GF-D8 (cell line): ENCODE measurements at places on chromosomes 2 and 18.

GRCh38 chr2:121355488-121355887 lies 70.5 kb upstream of the TFCP2L1 start:
- DNase-seq, result no peak

GRCh38 chr2:135762022-135762421 lies 20.4 kb downstream of the UBXN4 start:
- no peak for DNase-seq

DNA sequence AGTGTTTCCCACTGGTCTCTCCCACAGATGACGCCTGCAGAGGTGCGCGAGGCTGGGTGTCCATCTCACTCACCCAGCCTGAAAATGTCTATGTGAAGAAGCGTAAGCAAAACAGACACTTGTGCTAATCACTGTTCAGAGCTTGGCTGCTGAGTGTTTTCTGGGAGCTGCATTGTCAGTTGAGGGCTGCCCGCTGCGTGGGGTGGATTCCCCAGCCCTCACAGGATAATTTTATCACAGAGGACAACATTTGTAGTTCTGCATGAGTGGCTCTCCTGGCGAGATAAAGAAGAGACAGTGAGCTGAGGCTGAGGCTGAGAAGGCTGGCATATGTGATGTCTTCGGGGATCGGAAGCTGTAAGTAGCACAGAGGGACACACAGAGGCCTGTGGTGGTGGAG lies 16.2 kb upstream of the CAPN13 start:
- no peak for DNase-seq

- DNase-seq, result no peak
Observed at GRCh38 chr2:222297600-222297935, 1.2 kb downstream of the PAX3 start.

GRCh38 chr18:74373428-74373827 lies 57.8 kb downstream of the C18orf63 start:
- DNase-seq, result no peak

DNA sequence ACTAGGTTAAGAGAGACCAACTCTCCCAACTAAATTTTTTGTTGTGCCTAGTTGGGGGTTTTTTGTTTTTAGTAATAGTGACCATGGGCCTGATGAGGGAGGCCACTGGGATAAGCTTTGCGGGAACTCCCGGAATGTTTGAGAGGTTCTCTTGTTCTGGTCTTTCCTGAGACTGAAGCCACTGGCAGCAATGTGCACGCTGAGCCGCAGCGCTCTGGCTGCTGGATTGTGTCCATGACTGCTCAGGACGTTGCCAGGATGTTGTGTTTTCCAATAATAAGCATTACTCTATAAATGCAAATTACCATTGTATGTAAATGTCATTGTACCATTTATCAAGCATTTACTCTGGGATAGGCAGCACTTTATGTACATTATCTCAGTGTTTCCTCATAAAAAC lies 126.1 kb downstream of the GALNT1 start:
- no peak for DNase-seq

- DNase-seq, result no peak
Observed at GRCh38 chr2:186486651-186487647, 889 bp downstream of the ZC3H15 start.

- no peak for DNase-seq
Observed at GRCh38 chr2:219122202-219122980, 38.2 kb downstream of the NHEJ1 start.

DNA sequence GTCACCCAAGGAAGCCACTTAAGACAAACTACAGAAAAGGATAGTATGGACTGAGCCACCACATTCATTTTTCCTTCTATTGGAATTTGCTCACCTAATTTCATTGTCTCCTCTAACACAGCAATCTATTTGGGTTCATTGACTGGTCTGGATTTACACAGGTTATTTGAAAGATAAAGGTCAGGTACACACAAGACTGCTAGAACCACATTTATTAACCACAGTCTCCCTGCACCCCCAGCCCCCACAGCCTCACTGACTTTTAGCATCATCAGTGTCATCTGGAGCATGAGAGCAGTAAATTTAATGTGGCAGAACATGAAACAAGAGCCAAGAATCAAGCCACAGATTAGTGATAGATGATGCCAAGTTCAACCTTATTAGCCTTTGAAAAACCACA lies 226.9 kb upstream of the GYPC start:
- DNase-seq, result no peak

DNA sequence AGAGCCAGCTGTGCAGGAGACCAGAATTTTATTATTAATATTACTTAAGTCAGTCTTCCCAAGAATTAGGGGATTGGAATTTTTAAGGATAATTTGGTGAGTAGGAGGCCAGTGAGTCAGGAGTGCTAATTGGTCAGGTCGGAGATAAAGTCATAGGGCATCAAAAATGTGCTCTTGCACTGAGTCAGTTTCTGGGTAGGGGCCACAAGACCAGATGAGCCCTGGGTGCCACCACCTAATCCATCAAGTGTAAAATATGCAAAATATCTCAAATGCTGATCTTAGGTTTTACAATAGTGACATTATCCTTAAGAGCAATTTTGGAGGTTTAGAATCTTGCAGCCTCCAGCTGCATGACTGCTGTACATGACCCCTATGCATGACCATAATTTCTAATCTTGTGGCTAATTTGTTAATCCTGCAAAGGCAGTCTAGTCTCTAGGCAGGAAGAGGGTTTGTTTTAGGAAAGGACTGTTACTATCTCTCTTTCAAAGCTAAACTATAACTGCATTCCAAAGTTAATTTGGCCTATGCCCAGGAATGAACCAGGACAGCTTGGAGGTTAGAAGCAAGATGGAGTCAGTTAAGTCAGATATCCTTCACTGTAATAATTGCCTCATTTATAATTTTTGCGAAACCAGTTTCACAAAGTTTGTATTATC lies 215.9 kb downstream of the RNF152 start:
- no peak for DNase-seq

- DNase-seq, result no peak
Observed at GRCh38 chr2:7530001-7530400, 612.8 kb downstream of the RNF144A start.

DNA sequence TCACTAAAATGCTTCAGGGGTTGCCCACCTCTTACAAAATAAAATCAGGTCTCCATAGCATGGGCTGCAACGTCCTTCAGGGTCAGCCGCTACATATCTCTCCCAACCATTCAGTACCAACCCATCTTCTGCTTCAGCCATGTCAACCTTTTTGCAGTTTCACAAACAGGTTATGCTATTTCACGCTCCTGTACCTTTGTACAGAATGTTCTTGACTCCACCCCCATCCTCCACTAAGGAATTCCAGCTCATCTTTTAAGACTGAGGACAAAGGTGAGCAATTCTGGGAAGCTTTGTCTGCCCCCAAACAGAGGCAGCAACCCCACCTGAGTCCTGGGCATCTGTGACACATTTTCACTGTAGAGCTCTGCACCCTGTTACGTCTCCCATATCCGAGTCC lies 8.8 kb upstream of the EVA1A start:
- DNase-seq, result no peak

DNA sequence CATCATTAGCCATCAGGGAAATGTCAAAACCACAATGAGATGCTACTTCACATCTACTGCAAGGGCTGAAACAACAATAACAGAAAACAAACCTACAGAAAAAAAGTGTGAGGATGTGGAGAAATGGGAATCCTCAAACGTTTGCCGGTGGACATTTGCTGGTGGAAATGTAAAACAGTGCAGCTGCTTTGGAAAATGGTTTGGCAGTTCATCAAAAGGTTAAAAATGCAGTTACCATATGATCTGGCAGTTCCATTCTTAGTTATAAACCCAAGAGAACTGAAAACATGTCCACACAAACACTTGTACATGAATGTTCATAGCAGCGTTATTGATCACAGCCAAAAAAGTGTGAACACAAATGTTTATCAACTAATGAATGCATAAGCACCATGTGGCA lies 44.2 kb downstream of the PROC start:
- DNase-seq, result no peak

DNA sequence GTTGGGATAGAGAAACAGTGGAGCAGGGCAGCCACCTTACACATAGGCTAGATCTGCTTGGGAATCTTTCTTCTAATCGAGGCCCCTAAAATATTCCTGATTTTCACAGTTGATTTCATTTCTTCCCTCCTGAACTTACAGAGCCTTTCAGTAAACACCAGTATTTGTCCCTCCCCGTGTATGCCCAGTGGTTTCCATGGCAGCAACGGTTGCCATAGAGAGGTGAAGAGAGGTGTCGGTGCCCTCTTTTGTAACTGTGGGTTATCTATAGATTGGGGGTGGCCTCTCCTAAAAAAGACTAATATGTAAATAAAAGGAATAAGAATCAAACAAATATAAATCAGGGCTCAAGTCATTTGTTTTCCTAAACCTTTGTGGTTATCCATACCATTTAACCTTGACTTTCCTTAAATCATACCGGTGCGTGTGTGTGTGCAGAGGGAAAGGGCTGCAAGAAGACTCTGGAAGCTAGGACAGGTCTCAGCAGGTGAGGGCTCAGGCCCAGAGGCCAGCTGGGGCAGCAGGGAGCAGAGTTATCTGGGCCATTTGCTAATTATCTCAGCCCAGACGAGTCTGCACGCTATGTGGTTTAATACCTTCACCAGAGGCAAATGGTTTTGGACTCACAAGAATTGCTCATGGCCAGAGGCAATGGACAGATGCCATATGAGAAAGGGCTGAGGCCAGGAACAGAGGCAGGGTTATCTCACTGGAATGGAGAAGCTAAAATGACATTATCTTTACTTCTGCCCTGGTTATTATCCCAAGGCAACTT lies 35.5 kb downstream of the LIPG start:
- no peak for DNase-seq

DNA sequence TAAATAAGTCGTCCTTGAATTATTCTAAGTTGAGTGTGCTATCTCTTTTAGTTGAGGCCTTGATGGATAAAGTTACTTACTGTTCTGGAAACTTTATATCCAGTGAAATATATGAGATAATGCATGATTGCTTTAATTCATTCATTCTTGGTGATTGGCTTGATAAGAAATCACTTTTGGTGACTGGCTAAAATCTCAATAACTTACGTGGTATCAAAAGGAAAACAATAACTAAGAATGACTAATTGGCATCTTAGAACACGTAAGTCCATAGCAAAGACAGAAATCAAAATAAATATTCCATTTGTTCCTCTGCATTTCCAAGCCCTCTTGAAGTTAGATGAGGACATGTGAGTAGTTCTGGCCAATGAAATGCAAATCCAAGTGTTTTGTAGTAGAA lies 251.6 kb downstream of the NUP35 start:
- no peak for DNase-seq

GRCh38 chr18:76315722-76316230 lies 179.3 kb downstream of the ZNF516 start:
- no peak for DNase-seq

DNA sequence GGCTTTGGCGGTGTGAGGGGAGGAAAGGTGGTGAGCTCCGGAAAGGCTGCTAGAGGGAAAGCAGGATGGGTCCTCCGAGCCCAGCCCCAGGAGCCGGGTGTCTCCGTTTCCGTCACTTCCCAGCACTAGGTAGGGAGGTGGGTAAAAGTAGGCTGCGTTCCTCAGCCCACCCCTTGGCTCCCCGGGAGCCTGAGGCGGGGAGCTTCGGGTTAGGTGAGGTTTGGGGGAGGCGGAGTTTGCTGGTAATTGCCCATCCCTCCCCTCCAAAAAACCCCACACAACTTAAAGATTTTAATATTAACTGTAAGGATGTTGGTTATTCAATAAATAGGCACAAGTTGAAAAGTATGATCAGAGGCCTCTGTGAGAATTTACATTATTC lies 552 bp upstream of the ATF2 start:
- DNase-seq, result no peak

GRCh38 chr2:16661526-16661925 lies 4.1 kb downstream of the CYRIA start:
- DNase-seq, result no peak

GRCh38 chr2:201363857-201364560 lies 6.9 kb upstream of the FLACC1 start:
- peak; percentile 32 for DNase-seq

DNA sequence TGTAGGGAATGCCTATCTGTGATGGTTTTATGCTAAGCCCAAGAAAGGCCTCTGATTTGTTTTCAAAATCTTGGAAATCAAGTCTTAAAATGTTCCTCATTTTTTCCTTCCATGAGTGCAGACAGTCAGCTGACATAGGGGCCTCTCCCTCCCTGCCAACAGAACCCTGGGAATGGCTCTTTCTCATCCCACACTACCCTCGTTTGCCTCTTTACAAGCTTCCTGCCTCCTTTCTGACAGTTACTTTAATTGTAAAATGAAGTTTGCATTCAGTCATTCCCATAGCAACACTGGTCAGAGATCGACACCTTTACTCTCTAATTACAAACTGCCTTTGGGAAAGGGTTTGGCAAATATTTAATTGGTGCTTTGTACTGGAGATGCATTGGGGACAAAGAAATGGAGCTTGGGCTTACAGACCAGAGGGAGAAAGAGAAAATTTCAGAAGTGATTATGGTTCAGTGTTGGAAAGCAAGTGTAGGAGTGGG lies 25.4 kb downstream of the KIF5C start:
- no peak for DNase-seq

- no peak for DNase-seq
Observed at GRCh38 chr2:76008001-76008702, 297.4 kb upstream of the GCFC2 start.

DNA sequence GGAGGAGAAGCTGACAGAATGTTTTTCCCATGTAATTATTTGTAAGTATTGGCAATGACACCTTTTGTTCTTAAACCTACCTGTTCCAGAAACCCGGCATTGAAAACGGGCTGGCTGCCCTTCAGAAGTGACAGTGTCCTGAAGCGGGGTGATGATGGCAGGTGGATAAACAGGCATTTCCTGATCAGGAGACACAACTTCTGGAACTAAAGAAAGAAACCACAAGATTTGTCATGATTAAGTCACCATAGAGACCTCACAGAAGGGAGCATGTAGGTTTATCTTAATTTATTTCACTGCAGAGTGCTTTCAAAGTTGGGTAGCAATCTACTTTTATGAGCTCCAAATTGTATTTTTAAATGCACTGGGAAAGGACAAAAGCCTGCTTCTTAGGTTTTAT lies 43.1 kb downstream of the TTN start:
- DNase-seq, result no peak

GRCh38 chr2:655626-656025 lies 21.6 kb downstream of the TMEM18 start:
- DNase-seq, result no peak

GRCh38 chr2:115162494-115163293 lies 720.3 kb downstream of the DPP10 start:
- DNase-seq, result no peak

DNA sequence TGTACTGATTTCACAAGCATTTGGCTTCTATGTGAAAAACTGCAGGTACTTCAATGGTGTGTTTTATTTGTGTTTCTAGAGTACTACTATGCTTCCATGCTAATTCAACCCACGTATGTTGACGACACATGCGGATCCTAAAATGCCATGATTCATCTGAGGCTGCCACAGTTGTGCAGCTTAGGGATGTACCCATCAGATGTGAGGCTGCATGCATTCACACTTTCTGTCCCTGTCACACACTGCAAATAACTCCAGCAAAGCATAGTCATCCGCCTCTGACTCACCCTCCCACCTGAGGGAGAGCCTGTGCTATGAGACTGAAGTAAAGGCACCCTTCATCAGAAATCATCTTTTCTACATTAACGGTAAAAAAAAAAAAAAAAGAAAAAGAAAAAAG lies 22.1 kb upstream of the SERTAD2 start:
- no peak for DNase-seq

GRCh38 chr2:169172151-169172735 lies 102.9 kb downstream of the DHRS9 start:
- DNase-seq, result no peak
